ENCODE measurements at places on chromosomes 3 and 15.

DNA sequence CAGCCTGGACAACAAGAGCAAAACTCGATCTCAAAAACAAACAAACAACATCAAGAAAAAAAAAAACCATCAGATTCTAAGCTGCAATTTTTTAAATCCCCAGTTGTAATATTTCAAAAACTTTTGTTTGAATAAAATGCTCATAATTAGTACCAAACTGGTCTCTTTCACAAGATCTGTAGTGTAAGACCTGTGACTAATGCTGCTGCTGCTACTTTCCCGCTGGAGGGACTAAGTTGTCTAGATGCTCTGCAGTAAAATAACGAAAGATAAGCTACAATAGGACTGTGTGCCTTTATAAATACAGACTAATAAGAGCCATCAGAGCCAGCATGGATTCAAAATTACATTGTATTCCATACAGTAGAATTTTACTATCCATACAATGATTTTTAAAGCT is 45.4 kb downstream of the TM4SF4 start:
- no peak for DNase-seq

DNA sequence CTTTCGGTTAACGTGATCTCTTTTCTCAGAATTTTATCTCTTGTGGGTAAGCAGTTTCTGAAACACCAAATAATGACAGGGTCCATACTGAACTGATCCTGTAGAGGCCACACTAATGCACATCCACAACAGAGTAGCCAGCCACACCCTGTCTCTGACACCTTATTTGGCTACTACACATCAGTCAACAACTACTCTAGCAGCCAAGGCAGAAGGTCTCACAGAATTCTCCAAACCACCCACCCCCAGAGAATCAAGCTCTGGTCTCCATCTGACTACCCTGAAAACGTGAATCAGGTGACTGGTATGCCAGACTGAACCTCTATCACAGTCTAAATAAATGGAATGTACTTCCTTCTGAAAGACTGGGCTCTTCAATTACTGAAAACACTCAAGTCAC is 38.0 kb downstream of the EDC3 start:
- DNase-seq: peak; percentile 11

GRCh38 chr3:54066253-54066652 is 56.1 kb upstream of the CACNA2D3 start:
- DNase-seq: no peak

GRCh38 chr3:52039846-52040245 is 16.5 kb downstream of the DUSP7 start:
- DNase-seq: no peak

Measured in OCI-M1 (cell line).